ENCODE measurements at places on chromosomes 3 and 15.

DNA sequence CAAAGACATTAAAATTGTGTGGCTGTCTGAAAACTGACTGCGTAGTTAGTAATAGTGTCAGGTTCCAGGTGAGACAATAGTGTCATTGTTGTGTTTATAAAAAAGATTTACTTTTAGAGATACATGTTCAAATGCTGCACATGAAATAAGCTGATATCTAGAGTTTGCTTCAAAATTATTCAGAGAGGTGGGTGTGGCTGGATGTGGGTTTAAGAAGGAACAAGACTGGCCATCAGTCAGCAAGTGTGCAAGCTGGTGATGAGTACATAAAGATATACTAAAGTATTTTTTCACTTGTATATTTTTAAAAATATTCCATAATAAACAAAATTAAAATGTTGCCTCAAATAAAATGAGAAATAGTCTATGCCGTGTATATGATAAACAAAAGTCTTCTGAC is 190.6 kb downstream of the ARRDC4 start:
- no peak for DNase-seq

DNA sequence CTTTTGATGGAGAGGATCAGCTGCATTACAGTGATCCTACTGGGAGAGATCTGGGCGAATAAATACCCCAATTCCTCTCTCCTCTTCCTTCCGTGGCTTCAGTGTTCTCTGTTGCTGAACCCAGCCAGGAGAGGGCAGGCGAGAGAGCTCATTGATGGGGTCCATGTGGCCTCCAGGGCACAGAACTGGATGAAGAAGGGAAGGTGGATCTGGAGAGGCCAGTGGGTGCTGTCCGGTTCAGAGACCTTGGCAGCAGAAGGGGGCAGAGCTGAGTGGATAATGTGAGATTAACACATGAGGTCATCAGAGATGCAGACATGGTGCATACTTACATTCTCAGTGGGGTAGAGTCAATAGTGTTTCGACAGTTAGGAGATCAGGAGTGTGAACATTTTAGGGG is 193.6 kb downstream of the CLSTN2 start:
- DNase-seq = no peak

GRCh38 chr3:183489455-183490210 is 61.2 kb upstream of the MCF2L2 start:
- no peak for DNase-seq

GRCh38 chr3:25897019-25897418 is 107.1 kb downstream of the OXSM start:
- no peak for DNase-seq

GRCh38 chr3:11434017-11434526 is 161.9 kb downstream of the ATG7 start:
- no peak for DNase-seq

GRCh38 chr3:156383441-156384025 is 171.4 kb downstream of the SSR3 start:
- DNase-seq = no peak

GRCh38 chr3:191329654-191330529 is at the start of gene UTS2B:
UTS2B (minus strand) TSS chr3:191330526; CDS start chr3:191282189, 48,337 bp downstream.
- DNase-seq = no peak

DNA sequence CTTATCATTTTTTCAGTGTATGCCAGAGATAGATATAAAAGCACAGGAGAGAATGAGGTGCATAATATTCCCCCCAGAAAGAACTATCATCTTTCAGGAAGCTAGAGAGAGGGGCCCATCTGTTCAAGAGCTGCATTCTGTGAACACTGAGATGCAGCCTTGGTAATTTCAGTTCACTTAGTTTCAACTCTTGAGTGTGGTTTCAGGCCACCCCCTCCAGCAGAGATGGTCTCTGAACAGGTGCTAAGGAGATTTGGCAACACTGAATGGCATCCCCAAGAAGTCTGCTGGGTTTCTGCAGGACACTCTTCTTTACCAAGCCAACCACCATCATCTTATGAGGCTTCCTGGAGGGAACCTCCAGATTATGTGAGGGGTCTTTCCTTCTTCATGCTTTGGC is 30.4 kb upstream of the LIMD1 start:
- DNase-seq = no peak
